ENCODE measurements at places on chromosomes 6 and 20. TPM values are rescaled to one million over a fixed set of nuclear protein-coding genes. Genes with fewer than 3 reads are reported as not detected.

Gene THBD
- total RNA-seq: 106 TPM

Gene FITM2
- total RNA-seq: 8.7 TPM

Gene PPIL1
- total RNA-seq: 12.9 TPM

Gene AHCY
- total RNA-seq: 38.7 TPM

Gene OR12D3
- not detected for total RNA-seq

Gene PSMB1
- total RNA-seq: 159 TPM

Gene SAMD5
- 1.6 TPM for total RNA-seq

Gene LATS1
- total RNA-seq: 30.5 TPM

Gene TNFAIP3
- 26.3 TPM for total RNA-seq

Gene ADTRP
- total RNA-seq: not detected

Gene ZNF341
- total RNA-seq: 2.3 TPM

Gene PDE7B
- 13.2 TPM for total RNA-seq

Gene ESF1
- total RNA-seq: 22.8 TPM

Gene MAK
- total RNA-seq: not detected

Gene C6orf132
- 0.54 TPM for total RNA-seq

Gene PRRC2A
- total RNA-seq: 94.2 TPM
